ENCODE measurements at places on chromosomes 6 and 20. TPM values are rescaled to one million over a fixed set of nuclear protein-coding genes. Genes with fewer than 3 reads are reported as not detected.

DNA sequence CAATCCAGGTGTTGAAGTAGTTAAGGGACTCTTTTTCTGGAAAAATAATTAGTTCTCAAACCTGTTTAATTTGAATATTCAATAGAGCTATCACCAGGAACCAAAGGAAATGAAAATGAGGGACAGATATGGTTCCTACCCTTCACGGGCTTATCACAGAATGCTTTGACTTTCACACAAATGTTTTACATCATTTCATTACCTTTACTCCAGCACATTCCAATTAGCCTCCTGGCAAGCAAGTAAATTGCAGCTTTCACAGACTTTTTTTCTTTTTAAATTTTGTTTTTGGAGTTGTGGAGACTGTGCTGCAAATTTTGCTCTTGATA lies 35.2 kb downstream of the PLEKHG1 start:
- H3K36me3 ChIP-seq: no peaks in the 10 kb centered on the region
- H3K4me1 ChIP-seq: peaks cover 46% of the 10 kb centered on the region
- no peak for DNase-seq
- H3K27me3 ChIP-seq: peaks cover 5% of the 10 kb centered on the region
- H3K27ac ChIP-seq: peak overlapping the region; percentile 34
- peak overlapping the region; percentile 14 for H3K4me3 ChIP-seq

DNA sequence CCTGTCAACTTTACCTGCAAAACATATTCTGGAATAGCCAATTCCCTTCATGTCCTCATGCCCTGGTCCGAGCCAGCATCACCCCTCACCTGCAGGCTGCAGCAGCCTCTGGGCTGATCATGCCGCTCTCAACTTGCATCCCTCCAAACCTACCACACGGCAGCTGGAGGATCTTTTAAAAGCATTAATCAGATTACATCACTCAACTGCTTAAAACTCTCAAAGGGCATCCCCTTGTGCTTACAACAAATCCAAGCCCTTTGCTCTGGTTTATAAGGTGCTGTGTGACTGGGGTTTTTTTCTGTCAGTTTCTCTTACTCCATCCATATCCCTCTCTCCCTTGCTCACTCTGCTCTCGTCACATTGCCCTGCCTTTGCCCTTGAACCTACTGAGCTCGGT lies 24.0 kb downstream of the CD40 start:
- H3K4me1 ChIP-seq: no peaks in the 10 kb centered on the region
- no peak overlapping the region for H3K4me3 ChIP-seq
- H3K27ac ChIP-seq: no peak overlapping the region
- DNase-seq: no peak

DNA sequence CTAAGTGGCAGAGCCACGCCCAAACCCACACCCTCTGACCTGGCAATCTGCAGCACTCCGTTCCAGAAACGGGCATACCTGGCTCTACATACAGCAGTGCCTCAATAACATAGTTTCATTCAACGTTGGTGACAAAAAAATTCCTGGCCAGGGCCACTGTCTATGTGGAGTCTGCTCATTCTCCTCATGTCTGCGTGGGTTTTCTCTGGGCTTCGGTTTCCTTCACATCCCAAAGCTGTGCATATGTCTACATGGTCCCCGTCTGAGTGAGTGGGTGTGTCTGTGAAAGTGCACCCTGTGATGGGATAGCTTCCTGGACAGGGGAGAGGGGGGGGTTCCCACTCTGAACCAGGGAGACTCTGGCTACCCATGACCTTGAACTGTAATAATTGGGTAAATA lies 2.1 kb downstream of the KIAA0319 start:
- H3K4me1 ChIP-seq: peaks cover 16% of the 10 kb centered on the region
- no peak overlapping the region for H3K4me3 ChIP-seq
- H3K36me3 ChIP-seq: no peaks in the 10 kb centered on the region
- H3K27ac ChIP-seq: no peak overlapping the region
- no peak for DNase-seq

RUNX2 gene
- total RNA-seq: 9.3 TPM
